ENCODE measurements at places on chromosomes 3 and 15.

GRCh38 chr3:39226106-39226741, 33.8 kb upstream of the XIRP1 start:
- no peak for DNase-seq

DNA sequence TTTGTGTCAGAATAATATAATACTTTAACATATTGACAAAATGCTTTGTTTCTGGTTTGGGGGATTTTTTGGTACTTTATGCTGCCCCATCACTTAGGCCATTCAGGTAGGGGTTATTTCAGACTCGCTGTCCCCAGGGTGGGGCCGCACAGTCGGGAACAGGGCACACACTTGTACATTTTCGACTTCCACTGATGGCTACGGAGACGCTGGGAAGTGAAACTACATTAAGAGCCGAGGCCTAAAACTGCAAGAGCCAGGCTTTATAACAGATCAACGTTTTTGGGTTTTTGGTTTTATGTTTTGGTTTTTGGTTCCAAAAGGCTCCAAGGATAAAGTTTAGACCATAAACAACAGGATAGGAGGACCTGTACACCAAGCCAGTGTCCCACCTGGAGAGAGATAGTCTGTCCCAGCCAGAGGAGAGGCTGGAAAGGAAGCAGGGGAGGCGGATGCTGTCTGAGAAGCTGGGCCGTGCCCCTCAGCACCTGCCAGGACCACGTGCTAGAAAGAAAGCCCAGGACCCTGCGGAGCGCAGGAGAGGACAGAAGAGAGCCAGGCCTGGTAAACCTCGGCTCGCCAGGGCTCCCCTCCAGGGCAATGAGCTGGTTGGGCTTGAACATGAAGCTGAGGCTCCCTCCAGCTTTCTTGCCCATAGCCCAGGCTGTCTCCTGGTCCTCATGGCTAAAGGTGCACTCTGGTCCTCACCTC, 111.7 kb downstream of the CHSY1 start:
- no peak for DNase-seq

DNA sequence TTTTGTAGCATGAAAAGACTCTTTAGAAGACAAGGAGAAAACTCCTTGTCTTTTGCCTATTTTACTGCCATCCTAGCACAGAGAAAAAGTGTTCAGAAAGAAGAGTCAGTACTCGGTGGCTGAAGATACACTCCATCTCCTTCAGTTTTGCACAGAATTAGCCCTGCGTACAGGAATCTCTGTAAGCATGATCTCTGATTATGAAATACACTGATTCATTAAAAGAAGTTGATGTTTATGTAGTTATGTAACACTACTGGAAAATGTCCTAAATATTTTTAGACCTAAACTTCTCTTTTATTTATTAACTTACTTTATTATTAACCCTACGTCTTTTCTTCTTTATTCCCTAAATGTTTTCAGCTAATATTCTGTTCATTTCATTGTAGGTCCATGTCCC, 138.4 kb downstream of the LEKR1 start:
- DNase-seq, result no peak

GRCh38 chr15:96578393-96578792, 247.9 kb downstream of the NR2F2 start:
- DNase-seq, result no peak

DNA sequence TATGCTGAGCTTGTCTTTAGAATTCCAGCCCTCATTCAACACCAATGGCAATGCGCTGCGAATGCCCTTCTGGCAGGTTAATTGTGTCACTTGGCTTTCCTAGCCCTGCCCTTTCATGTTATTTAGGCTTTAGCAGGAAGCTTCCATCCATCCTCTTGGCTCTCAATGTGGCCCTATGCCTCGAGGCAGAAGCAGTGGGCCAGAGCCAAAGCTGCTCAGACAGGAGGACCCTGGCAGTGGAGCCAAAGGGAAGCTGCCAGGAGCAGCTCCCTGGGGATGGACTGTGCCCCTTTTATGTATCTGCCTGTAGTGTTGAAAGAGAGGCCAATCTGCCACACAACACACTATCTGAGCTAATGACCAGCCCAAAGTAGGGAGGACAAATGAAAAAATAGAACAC, 376.4 kb downstream of the CTNNB1 start:
- no peak for DNase-seq

- no peak for DNase-seq
Measured at GRCh38 chr15:92619145-92620101, 36.2 kb downstream of the FAM174B start.
